ENCODE measurements at places on chromosomes 7 and 10.

DNA sequence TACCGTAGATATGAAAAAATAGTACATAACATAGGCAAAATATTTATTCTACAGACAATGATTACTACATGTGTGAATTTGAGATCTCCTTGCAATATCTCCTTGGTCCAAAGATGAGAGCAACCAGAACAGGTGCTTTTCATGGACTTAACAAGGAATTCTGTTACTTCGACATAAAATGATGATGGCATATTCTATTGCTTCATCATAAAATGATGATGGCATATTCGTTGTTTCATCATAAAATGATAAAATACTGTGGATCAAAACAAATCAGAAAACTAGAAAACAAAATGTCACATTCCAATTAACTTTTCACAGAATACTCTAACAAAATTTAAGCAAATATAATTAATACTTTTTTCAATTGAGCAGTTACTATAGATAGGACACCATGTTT is 4.8 kb downstream of the OSBPL3 start:
- no peak for DNase-seq

DNA sequence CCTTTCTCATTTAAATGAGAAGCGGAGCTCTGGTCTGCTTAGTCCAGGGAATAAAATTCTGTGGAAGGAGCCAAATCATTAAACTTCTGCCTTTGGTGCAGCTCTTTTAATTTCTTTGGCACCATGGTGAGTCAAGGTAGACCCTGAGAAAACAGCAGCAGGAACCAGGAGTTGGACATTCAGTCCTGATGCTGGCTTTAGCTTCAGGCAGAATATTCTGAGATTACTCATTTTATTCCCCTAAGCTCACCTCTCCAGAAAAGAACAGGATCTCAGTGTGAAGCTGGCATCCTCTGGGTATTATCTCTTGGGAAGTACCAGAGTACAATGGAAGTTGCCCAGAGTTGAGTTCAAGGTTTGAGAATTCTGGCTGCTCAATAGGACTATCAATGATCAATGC is 211.6 kb upstream of the NRP1 start:
- no peak for DNase-seq

- DNase-seq: peak; percentile 71
These were observed 16.8 kb downstream of the VSIR start for GRCh38 chr10:71756311-71757191.

DNA sequence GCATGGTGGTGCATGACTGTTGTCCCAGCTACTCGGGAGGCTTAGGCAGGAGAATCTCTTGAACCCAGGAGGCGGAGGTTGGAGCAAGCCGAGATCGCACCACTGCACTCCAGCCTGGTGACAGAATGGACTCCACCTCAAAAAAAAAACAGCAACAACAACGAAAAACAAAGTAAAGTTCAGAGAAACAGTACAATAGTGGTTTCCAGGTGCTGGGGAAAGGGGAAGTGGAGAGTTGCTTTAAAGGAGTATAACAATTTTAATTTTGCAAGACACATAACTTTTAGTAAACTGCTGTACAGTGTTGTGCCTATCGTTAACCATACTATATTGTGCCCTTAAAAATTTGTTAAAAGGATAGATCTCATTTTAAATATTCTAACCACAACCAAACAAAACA is 662.7 kb upstream of the POT1 start:
- no peak for DNase-seq

- no peak for DNase-seq
These were observed 72.2 kb downstream of the MCU start for GRCh38 chr10:72764151-72764550.

GRCh38 chr7:33040803-33041516 is 21.6 kb downstream of the NT5C3A start:
- peak; percentile 84 for DNase-seq

DNA sequence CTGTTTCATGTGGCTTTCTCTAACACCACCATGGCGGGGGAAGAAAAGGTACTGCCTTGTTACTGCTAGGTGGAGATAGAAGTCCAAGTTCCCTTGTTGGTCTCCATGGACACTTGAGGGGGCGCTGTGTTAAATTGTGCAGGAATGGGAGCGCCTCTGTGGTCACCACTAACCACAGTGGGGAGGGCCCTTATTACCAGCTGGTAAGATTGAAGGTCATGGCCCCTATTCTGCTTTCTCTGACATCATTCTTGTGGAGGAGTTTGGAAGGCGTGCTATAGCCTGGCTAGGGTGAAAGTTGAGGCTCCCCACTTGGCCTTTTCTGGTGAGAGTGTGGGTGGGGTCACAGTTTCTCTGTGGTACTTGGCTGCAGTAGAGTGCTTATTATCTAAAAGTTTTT is 14.9 kb upstream of the MXI1 start:
- DNase-seq: no peak

DNA sequence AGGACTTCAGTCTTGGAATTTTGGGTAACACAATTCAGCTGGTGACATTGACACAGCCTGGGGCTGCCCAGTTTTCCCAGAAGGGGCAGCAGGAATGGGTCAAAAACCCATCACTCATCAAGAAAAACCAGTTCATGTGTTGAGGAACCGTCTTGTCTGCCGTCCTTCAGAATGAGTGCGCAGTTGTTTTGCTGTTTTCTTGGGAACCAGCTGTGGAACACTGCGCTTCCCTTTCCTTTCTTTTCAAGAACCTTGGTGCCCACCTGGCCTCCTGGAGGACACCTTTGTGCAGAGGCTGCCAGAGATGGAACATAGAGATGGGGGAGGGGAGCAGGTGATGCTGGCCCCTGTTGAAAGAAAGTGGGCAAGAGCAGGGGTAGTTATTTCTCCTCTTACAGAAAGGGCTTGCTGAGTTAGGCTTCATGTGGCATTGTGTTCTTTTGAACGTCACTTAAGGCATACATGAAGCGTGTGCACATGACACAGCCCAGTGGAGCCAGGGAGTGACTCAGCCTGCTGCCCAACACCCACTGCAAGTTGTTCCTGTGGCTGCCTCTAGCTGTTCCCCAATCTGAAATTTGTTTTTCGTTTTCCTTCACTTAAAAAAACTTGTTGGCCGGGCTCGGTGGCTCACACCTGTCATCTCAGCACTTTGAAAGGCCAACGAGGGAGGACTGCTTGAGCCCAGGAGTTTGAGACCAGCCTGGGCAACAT is 87.4 kb upstream of the TNS3 start:
- DNase-seq: no peak

- no peak for DNase-seq
These were observed 13.5 kb upstream of the CHST3 start for GRCh38 chr10:71950683-71951082.

GRCh38 chr10:11341283-11341960 is 270.0 kb downstream of the USP6NL start:
- DNase-seq: no peak

DNA sequence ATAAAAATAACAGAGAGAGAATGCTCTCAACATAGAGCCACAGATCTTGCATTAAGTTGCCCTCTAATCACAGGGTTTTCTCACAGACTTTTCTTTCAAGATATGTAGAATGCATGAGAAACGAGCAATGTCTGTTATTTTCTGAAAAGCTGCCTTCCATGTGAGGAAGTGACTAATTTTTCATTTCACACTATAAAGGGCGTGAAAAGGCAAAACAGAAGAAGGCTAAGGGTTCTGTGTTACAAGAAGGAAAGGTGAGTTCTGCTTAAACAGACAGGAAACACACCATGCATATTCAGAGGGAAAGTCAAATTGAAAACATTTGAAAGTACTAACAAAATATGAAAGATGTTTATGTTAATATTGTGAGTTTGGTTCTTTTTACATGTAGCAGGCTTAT is 189.2 kb downstream of the SEMA3D start:
- DNase-seq: no peak

Data from activated naive CD4-positive, alpha-beta T cell treated with anti-CD3 and anti-CD28 coated beads for 36 hours (primary cell).